ENCODE measurements at places on chromosomes 2 and 18.

- H3K27ac ChIP-seq, result peak overlapping the region; percentile 81
- H3K4me3 ChIP-seq, result peak overlapping the region; percentile 13
- DNase-seq, result no peak
Measured at GRCh38 chr2:172109256-172109987, 6.7 kb upstream of the DLX2 start.

GRCh38 chr2:48852938-48853337, 97.4 kb upstream of the LHCGR start:
- H3K36me3 ChIP-seq, result no peaks in the 10 kb centered on the region
- H3K27ac ChIP-seq, result no peak overlapping the region
- H3K27me3 ChIP-seq, result peaks cover 14% of the 10 kb centered on the region

GRCh38 chr2:39512434-39512935, 75.4 kb upstream of the MAP4K3 start:
- H3K36me3 ChIP-seq, result no peaks in the 10 kb centered on the region
- no peak overlapping the region for H3K4me3 ChIP-seq
- H3K27me3 ChIP-seq, result no peaks in the 10 kb centered on the region
- peak overlapping the region; percentile 38 for H3K27ac ChIP-seq

DNA sequence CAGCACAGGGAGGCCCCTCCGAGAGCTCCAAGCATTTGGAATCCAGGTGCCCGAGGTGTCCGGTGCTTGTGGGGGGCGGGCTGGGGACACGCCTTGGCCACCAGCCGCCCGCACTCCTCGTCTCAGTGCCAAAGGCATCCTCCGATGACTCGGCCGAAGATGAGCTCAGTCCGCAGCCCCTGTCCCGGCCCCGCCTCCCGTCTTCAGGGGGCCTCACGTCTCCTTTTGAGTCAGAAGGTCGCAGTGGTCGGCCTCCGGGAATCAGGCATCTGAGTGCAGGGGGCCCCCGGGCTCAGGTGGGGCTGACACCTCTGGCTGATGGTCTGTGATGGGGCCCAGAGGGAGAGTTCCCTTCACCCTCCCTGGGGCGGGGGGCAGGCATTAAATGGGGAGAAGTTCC, 74.8 kb downstream of the NFATC1 start:
- H3K27ac ChIP-seq, result peak overlapping the region; percentile 65
- no peak for DNase-seq
- no peaks in the 10 kb centered on the region for H3K27me3 ChIP-seq
- peaks cover 35% of the 10 kb centered on the region for H3K4me1 ChIP-seq
- no peak overlapping the region for H3K4me3 ChIP-seq
- peaks cover 71% of the 10 kb centered on the region for H3K36me3 ChIP-seq

DNA sequence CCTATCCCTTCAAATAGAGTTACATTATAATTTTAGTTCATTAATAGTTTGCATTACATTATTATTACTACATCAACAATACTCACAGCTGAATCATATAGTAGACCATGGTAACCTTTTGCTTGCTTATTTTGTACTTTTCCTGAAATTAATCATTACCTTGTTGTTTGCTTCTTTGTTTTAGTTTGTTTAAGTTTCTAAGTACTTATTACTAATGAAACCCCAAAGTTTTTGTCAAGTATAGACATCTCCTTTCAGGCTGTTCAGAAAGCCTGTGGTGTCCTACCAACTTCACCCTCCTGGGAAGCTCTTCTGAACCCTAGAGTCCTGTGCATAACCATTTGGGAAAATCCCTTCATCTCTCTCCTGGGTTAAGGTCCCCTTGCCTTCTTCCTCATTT, 43.5 kb upstream of the LAPTM4A start:
- H3K4me3 ChIP-seq, result no peak overlapping the region
- H3K4me1 ChIP-seq, result peaks cover 4% of the 10 kb centered on the region
- H3K27ac ChIP-seq, result no peak overlapping the region
- H3K27me3 ChIP-seq, result peaks cover 36% of the 10 kb centered on the region
- DNase-seq, result no peak
- H3K36me3 ChIP-seq, result no peaks in the 10 kb centered on the region

GRCh38 chr2:75464348-75464946, 96.3 kb downstream of the EVA1A start:
- H3K4me3 ChIP-seq, result no peak overlapping the region
- no peaks in the 10 kb centered on the region for H3K4me1 ChIP-seq
- no peaks in the 10 kb centered on the region for H3K36me3 ChIP-seq
- H3K27ac ChIP-seq, result no peak overlapping the region
- peaks cover 25% of the 10 kb centered on the region for H3K27me3 ChIP-seq
- no peak for DNase-seq

DNA sequence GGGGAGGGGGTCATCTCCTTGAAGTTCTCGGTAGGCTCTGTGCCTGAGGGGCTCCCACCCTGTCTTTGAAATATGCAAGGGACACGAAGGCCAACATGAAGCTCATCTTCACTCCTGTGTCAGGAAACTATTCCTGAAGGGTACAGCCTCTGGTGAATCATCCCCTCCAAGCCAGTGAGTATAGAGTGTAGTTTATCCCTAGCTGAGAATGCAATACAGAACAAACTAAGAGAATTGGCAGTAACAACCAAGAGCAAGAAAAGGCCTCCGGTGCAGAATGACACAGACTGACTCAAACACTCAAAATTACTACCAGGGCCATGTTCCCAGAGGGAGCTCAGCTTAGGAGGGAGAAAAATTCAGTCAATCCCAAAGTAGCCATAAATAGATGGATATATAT, 413.3 kb downstream of the BCL11A start:
- DNase-seq, result no peak
- no peak overlapping the region for H3K27ac ChIP-seq
- H3K4me1 ChIP-seq, result no peaks in the 10 kb centered on the region
- H3K4me3 ChIP-seq, result no peak overlapping the region
- H3K36me3 ChIP-seq, result peaks cover 5% of the 10 kb centered on the region
- no peaks in the 10 kb centered on the region for H3K27me3 ChIP-seq

All from stimulated activated naive B cell treated with anti-CD40 and anti-IgM and Interleukin-4, amounts not matched to agents 10 μg/mL and 1 μg/mL and 100 μg/mL, for 72 hours (primary cell).